H1 (cell line): ENCODE measurements at places on chromosomes 3 and 15. TPM values are rescaled to one million over a fixed set of nuclear protein-coding genes. Genes with fewer than 3 reads are reported as not detected.

- H3K36me3 ChIP-seq, result peaks cover 15% of the 10 kb centered on the region
- DNase-seq, result no peak
- no peaks in the 10 kb centered on the region for H3K4me1 ChIP-seq
- H3K27ac ChIP-seq, result no peak overlapping the region
Observed at GRCh38 chr3:139358841-139359562, 15.2 kb downstream of the MRPS22 start.

GRCh38 chr3:66073464-66074141 lies 34.9 kb upstream of the MAGI1 start:
- no peaks in the 10 kb centered on the region for H3K36me3 ChIP-seq
- no peak overlapping the region for H3K4me3 ChIP-seq
- no peak overlapping the region for H3K27ac ChIP-seq

DNA sequence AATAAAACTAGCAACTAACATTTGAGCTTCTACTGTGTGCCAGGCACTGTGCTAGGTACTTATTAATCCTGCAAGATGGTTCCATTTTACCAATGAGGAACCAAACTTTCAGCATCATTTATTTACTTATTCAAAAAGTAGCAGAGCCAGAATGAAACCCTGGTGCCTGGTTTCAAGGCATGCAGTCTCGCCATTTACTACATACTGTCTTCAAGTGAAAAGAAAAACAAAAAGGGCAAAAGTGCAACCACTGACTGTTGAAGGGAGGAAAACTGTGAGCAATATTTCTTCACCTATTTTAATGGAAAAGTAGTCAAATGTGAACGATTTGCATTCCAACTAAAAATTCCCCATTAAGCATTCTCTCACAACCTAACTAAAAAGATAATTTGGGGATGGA lies 8.7 kb downstream of the DCUN1D1 start:
- no peaks in the 10 kb centered on the region for H3K36me3 ChIP-seq
- no peak overlapping the region for H3K4me3 ChIP-seq
- H3K4me1 ChIP-seq, result no peaks in the 10 kb centered on the region; the same call in 1 of the 2 replicates
- DNase-seq, result no peak

DNA sequence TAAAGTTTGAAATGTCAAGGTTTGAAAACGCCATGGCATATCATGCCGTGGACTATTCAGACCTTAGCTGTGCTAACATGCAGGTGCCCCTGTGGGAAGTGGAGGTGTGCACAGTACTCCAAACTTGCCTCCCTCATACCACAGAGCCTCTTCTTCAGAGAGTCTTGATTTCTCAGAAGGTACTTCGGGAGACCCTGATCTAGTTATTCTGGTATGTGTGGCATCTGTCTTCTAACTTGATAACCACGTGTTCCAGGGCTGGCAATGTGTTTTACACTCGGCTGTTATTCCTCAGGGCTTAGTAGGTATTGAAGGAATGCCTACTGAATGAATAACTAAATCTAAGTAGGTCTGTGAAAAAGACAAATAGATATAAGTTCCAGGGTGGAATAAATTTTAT lies 309.9 kb downstream of the CLSTN2 start:
- no peak overlapping the region for H3K27ac ChIP-seq
- H3K4me1 ChIP-seq, result no peaks in the 10 kb centered on the region
- DNase-seq, result no peak
- no peak overlapping the region for H3K4me3 ChIP-seq

GRCh38 chr15:78757636-78757905 lies 53.7 kb downstream of the ADAMTS7 start:
- H3K27me3 ChIP-seq, result no peaks in the 10 kb centered on the region
- H3K27ac ChIP-seq, result no peak overlapping the region
- no peak for DNase-seq
- H3K4me3 ChIP-seq, result no peak overlapping the region

OSTN gene
- not detected in 2 replicates for total RNA-seq
